Stimulated activated CD4-positive, alpha-beta T cell treated with anti-CD3 and anti-CD28 coated beads, TNF-alpha, amount 100 ng/mL, for 1 hour (primary cell): ENCODE measurements at places on chromosomes 2 and 18.

DNA sequence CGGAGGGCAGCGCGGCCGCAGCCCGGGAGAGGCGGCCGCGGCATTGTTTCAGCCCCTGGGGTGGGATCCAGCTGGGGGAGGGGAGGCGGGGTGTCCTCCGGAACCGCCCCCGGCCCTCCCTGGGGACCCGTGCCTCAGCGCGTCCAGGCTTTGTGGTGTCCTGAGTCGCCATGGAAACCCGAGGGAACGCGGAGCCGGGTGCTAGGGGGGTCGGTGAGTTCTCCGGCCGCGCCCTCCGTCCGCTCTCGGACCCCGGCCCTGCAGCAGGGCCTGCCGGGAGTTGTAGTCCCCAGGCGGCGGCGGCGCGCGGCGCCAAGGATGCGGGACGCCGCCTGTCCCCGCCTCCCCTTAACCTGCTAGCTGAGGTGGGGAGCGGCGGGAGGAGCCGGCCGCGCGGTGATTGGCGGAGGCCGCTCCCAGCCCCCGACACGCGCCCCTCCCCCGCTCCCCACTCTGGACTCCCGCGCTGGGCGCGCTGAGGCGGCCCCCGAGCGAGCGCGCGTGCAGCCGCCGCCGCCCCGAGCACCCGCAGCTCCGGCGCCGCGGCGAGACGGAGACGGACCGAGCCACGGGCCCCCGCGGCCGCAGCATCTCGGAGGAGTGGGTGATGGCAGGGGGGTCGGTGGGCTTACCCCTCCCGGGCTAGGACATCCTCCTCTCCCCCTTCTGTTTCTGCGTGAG, at the start of gene DPYSL5:
Gene DPYSL5, plus strand, starts transcription at position 478 of the 681 bp plus-strand sequence. CDS start 50,368 bp downstream, outside the sequence.
- no peak for DNase-seq

DNA sequence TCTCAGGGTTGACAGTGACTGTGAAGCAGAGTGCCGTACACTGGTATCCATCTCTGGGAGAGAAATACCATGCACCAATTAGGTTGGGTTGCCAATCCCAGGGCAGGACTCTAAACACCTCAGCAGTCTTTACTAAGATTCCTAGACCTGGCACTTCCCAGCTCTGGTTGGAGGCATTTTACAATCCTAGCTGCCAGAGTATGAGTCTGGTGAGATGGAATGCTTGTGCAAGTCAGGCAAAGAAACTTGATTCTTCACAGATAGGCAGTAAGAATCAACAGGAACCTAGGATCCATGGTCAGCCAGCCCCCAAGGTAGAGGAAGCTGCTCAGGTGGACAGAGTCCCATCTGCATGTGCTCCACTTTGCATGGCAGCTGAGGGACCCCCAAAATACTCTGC, 6.0 kb upstream of the UGT1A5 start:
- DNase-seq, result no peak

DNA sequence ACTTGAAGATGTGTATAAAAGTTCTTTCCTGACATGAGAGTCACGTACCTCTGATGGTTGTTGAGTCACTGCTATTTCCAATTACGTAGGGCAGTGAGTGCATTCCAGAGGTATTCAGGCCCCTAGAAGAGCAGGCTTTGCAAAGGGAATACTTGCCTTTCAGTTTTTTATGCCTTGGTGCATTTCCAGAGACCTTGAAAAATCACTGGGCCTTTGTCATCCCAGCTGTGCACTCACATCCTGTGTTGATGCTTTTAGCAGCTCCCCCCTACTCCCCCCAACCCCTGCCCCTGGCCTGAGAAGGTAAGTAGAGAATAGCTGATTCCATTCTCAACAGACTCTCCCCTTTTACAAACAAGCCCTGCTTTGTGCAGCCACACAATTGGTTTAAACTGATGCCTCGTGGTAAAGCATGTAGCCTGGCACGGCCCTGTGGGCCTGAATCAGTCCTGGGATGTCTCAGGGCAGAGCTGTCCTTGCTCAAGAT, 174.2 kb downstream of the PRPF40A start:
- no peak for DNase-seq

- no peak for DNase-seq
These were observed 43.5 kb upstream of the CD28 start for GRCh38 chr2:203662951-203663350.

DNA sequence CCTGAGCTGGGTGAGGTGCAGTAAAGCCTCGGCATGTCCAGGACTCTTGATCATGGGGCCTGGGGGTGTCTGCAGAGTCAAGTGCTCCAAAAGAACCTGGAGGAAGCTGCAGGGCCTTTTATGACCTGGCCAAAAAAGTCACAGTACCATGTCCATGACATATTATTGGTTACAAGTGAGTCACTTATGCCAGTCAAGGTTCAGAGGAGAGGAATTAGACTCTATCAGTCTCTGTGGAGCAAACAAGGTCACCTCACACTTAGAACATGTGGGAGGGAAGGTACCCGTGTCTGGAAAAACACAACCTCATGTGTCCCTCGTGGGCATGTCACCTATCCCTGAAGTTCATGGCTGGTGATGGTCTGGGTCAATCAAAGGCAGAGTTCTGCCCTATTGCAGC, 465.7 kb downstream of the FBXO15 start:
- no peak for DNase-seq

- DNase-seq, result no peak
These were observed 29.6 kb downstream of the COLEC12 start for GRCh38 chr18:470661-471501.

DNA sequence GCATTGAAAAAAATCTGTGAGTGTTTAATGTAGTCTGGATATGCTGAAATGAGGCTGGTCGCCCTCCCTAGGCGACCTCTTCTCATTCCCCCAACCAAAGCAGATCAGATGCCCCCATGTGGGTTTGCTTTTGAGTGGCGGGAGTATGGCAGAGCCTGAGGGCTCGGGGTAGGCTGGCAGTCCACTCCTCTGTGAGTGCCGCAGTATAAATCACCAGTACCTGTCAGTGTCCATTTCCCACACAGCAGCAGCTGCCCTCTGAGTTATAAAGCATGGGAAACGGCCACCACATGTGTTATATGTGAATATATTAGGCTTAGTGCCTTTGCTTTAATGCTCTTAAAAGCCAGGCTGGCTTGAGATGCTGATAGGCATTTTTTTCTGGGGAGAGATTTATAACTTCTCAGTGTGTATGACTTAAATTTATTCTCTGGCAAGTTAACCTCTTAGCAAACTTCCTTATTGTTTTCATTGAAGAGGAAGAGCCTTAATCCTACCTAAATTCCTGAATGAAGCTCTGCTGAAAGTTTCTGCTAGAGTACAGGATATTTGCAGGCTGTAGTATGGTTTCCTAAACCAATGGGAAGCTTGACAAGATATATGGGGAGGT, 3.8 kb downstream of the DCC start:
- DNase-seq, result no peak

DNA sequence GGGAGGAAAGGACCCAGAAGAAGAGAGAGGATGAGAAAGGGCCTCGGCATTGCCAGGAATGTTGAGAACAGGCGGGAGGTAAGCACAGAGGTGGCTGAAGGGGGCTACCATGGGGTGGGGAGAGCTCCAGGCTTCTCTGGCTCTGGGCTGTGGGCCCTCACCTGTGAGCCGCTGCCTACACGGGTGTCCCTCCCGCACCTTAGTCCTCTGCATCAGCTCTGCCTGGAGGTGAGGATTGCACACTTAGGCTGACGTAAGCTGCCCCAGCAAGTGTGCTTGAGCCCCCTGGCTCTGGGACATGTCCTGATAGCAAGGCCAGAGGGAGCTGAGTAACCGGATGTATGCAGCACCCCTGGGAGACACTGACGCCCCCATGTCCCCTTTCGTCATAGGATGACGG, 33.9 kb downstream of the TMEM18 start:
- no peak for DNase-seq

DNA sequence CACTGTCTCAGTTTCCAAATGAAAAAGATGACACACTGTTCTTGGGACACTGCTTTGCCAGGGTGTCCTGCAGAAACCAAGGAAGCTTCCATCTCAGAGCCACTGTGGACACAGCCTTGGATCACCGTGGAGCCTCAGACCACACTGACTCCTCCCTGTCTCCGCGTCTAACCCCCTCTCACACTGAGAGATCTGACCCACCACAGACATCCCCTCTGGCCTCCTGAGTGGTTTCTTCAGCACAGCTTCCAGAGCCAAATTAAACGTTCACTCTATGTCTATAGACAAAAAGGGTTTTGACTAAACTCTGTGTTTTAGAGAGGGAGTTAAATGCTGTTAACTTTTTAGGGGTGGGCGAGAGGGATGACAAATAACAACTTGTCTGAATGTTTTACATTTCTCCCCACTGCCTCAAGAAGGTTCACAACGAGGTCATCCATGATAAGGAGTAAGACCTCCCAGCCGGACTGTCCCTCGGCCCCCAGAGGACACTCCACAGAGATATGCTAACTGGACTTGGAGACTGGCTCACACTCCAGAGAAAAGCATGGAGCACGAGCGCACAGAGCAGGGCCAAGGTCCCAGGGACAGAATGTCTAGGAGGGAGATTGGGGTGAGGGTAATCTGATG, 113.4 kb upstream of the PKDCC start:
- no peak for DNase-seq

GRCh38 chr2:232321156-232321816, 57.3 kb upstream of the ALPP start:
- no peak for DNase-seq
